ENCODE measurements at places on chromosomes 4 and X. TPM values are rescaled to one million over a fixed set of nuclear protein-coding genes. Genes with fewer than 3 reads are reported as not detected.
A peak's percentile ranks its signal among the peaks of the same experiment; 100 is the strongest.

The CA5B gene
- 18.3 TPM for total RNA-seq

The MAGEC2 gene
- total RNA-seq, result not detected

DNA sequence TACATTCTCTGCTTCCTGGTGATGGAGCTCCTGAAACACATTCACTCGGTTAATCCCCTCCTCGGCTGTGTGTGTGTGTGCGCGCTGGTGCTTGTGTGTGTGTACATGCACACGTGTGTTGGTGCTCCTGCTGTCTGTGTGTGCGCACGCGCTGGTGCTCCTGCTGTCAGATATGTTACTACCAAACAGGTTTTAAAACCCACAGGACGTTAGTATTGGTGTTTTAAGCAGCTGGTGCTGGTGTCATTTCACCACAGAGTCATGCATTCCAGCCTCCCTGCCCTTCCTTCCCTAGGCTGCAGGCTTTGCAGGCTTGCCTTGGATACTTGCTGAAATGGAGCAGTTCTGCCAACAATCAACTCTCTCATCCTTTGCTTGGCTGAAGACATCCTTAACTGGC lies 48.1 kb upstream of the CPLX1 start:
- no peak overlapping the region for H3K27ac ChIP-seq
- peaks cover 31% of the 10 kb centered on the region for H3K36me3 ChIP-seq
- no peak overlapping the region for H3K4me3 ChIP-seq
- H3K4me1 ChIP-seq, result no peaks in the 10 kb centered on the region

- H3K27ac ChIP-seq, result no peak overlapping the region
- no peaks in the 10 kb centered on the region for H3K4me1 ChIP-seq
- no peak overlapping the region for H3K4me3 ChIP-seq
- H3K27me3 ChIP-seq, result no peaks in the 10 kb centered on the region
Measured at GRCh38 chr4:105971036-105971435, 75.8 kb downstream of the NPNT start.

- DNase-seq, result peak; percentile 15
- peaks cover 23% of the 10 kb centered on the region for H3K4me1 ChIP-seq
- no peaks in the 10 kb centered on the region for H3K36me3 ChIP-seq
- no peaks in the 10 kb centered on the region for H3K27me3 ChIP-seq
Measured at GRCh38 chr4:2412534-2412884, 5.9 kb downstream of the ZFYVE28 start.

DNA sequence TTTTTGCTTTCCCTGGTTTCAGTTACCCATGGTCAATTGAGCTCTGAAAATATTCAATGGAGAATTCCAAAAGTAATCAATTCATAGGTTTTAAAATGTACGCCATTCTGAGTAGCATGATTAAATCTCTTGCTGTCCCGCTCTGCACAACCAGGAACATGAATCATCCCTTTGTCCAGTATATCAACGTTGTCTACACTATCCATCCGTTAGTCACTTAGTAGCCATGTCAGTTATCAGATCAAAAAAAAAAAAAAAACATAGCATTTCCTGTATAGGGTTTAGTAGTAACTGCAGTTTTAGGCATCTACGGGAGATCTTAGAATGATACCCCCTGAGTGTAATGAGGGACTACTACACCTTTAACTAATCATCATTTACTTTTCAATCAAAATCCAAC lies 15.1 kb downstream of the LAMP2 start:
- no peak overlapping the region for H3K27ac ChIP-seq
- peaks cover 15% of the 10 kb centered on the region for H3K4me1 ChIP-seq
- no peaks in the 10 kb centered on the region for H3K36me3 ChIP-seq
- no peak for DNase-seq

- no peaks in the 10 kb centered on the region for H3K36me3 ChIP-seq
- H3K4me1 ChIP-seq, result peaks cover 13% of the 10 kb centered on the region
- no peak overlapping the region for H3K4me3 ChIP-seq
- peak; percentile 43 for DNase-seq
- no peak overlapping the region for H3K27ac ChIP-seq
- H3K27me3 ChIP-seq, result no peaks in the 10 kb centered on the region
Measured at GRCh38 chrX:132819711-132820264, 138.6 kb downstream of the HS6ST2 start.

Measured in thyroid gland (tissue), 4 donors.